ENCODE measurements at places on chromosomes 13 and 19.

- DNase-seq, result no peak
Measured at GRCh38 chr13:39106216-39107005, 68.2 kb downstream of the NHLRC3 start.

- DNase-seq, result no peak
Measured at GRCh38 chr13:94056362-94056990, 423.0 kb downstream of the DCT start.

DNA sequence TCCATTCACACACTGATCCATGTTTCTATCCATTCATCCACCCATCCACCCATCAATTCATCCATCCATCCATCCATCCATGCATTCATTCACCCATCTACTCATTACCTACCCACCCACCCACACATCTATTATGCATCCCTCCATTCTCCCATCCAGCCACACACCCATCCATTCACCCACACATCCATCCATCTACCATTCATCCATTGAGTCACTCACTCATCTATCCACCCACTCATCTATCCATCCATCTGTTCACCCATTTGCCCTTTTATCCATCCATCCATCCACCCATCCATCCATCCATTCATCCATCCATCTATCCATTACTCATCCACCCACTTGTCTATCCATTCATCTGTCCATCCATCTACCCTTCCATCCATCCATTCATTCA, 30.1 kb downstream of the CELF5 start:
- DNase-seq, result no peak

GRCh38 chr19:718991-719512, 10.3 kb downstream of the PALM start:
- no peak for DNase-seq
